Pancreas (tissue), 10 donors: ENCODE measurements at places on chromosomes 7 and 10. TPM values are rescaled to one million over a fixed set of nuclear protein-coding genes. Genes with fewer than 3 reads are reported as not detected.

DNAH11 gene
- polyA plus RNA-seq: 0.68 TPM

CYP26C1 gene
- polyA plus RNA-seq: 0.05 TPM

CTNNA3 gene
- polyA plus RNA-seq: 0.15 TPM

MLXIPL gene
- 146 TPM for polyA plus RNA-seq

HOXA1 gene
- 0.05 TPM for polyA plus RNA-seq
